ENCODE measurements at places on chromosomes 2 and 18. TPM values are rescaled to one million over a fixed set of nuclear protein-coding genes. Genes with fewer than 3 reads are reported as not detected.

The LYPD6B gene
- total RNA-seq = 3.1 TPM

The TRABD2A gene
- total RNA-seq = 3.1 TPM

The LRRC30 gene
- total RNA-seq = not detected

The RPIA gene
- total RNA-seq = 12.5 TPM

The CHRNA1 gene
- total RNA-seq = not detected

The DAW1 gene
- not detected for total RNA-seq

The ARHGAP15 gene
- total RNA-seq = not detected

The PTPN4 gene
- total RNA-seq = 45.4 TPM

The ANKRD30BL gene
- not detected for total RNA-seq

The EN1 gene
- not detected for total RNA-seq

The C2orf80 gene
- total RNA-seq = not detected

The ELOA2 gene
- total RNA-seq = not detected

The WDR43 gene
- 69.5 TPM for total RNA-seq

The RND3 gene
- 48.0 TPM for total RNA-seq

The CABLES1 gene
- 37.0 TPM for total RNA-seq

The ICOS gene
- total RNA-seq = not detected

The COL3A1 gene
- not detected for total RNA-seq

The TMEFF2 gene
- not detected for total RNA-seq

The HOXD3 gene
- total RNA-seq = not detected

The ATG16L1 gene
- total RNA-seq = 32.4 TPM

The GPR45 gene
- total RNA-seq = not detected

The OXER1 gene
- not detected for total RNA-seq

The TRIM43 gene
- total RNA-seq = not detected

The RAX gene
- total RNA-seq = not detected

The CCDC85A gene
- total RNA-seq = 0.10 TPM

The RIF1 gene
- total RNA-seq = 15.9 TPM

The CNDP1 gene
- not detected for total RNA-seq

The MMADHC gene
- 69.4 TPM for total RNA-seq

The CRYGD gene
- total RNA-seq = not detected

The PSMA8 gene
- total RNA-seq = not detected

The CAPG gene
- total RNA-seq = 460 TPM

The KCNG3 gene
- total RNA-seq = 0.10 TPM

The ADGRF3 gene
- 0.28 TPM for total RNA-seq

The NGEF gene
- 13.5 TPM for total RNA-seq

The SNED1 gene
- not detected for total RNA-seq

The PER2 gene
- 26.6 TPM for total RNA-seq
